GM04504 (cell line): ENCODE measurements at places on chromosomes 5 and 9.

DNA sequence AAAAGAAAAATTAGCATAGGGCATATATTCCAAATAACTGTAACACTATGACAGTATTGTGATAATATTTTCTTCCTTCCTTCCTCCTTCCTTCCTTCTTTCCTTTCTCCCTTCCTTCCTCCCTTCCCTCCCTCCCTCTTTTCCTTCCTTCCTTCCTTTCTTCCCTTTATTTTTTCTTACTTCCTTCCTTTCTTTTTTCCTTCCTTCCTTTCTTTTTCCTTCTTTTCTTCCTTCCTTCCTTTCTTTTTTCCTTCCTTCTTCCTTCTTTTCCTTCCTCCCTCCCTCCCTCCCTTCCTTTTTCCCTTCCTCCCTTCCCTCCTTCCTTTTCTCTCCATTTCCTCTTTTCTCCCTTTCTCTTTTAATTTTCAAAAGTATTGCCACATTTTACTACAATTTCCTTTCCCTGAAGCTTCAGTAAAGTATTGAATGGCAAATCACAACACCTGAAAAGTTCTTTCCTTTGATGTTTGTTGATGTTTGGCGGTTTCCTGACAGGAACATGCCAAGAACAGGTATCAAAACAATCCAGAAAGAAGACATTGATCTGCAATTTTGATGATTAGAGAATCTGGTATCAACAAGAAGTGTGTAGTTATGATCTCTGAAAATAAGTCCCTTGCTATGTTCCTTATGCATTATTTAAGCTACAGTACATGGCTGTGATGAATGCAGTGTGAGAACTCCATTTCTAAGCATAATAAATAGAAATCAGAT lies 253.1 kb upstream of the EDIL3 start:
- no peak for DNase-seq

DNA sequence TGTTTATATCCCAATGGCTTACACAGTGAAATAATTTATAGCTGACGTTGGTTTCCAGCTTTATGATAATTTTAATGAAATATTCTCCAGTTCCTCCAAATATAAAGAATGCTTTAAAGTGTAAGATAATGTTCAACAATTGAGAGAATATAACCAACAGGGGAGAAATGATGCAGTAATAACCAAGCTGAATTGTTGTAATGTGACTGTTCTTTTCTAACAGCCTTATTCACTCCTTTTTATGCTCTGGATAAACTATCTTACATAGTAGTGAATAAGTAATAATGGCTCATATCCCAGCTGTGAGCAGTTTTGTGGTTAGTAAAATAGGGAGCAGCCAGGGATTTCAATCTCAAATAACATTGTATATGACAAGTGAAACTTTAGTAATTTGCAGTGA lies 2348.7 kb upstream of the ACO1 start:
- no peak for DNase-seq

DNA sequence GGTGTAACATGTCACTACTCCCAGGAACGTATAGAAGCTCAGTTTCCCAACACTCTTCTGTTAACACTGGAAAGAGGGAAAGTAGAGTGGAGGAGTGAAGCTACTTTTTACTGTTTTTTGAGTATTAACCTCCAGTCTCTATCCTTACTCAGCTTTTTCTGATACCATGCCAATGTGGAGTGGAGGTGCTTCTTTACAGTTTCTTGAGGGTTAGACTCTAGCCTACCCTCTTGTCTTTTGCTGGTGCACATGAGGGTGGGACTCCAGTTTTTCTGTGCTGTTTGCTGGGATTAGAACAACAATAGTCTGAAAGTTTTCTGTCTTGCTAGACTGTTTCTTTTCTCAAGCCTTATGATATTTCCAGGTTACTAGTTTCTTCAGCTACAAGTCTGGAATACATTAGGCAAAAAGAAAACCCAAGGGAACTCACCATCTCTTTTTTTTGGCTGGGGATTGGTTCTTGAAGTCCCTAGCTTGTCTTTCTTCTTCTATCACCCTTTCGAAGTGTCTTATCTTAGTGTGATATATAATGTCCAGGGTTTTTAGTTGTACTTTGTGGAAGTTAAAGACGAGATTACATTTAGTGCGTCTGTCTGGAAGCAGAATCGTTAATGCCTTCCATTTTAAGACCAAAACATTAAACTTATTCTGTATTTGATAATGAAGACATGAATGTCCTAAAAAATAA lies 35.9 kb downstream of the PRR16 start:
- no peak for DNase-seq

- DNase-seq, result no peak
These were observed 521.0 kb upstream of the CHD1 start for GRCh38 chr5:99449786-99450185.

DNA sequence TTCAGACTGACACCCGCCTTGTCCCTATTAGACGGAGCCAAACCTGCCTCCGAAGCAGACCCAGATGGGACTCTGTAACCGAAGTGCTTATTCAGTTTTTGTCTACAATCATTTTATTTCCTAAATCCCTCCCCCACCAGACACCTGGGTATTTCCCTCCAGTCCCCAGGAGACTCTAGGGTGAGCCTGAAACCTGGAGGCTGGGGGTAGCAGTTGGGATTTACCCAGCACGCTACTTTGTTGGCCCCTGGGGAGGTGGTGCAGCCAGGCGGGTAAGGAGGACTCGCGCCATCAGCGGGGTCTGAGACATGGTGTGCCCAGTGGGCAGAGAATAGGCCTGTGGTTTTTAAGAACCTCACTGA lies 1.3 kb upstream of the LHX2 start:
- no peak for DNase-seq

- no peak for DNase-seq
These were observed 510.1 kb upstream of the ADAMTS16 start for GRCh38 chr5:4630031-4630430.

GRCh38 chr5:132180134-132180745 lies 47.4 kb downstream of the P4HA2 start:
- peak; percentile 35 for DNase-seq

- DNase-seq, result no peak
These were observed 86.8 kb downstream of the NRG2 start for GRCh38 chr5:139956342-139956741.

GRCh38 chr5:126707080-126707479 lies 69.9 kb upstream of the LMNB1 start:
- peak; percentile 5 for DNase-seq

DNA sequence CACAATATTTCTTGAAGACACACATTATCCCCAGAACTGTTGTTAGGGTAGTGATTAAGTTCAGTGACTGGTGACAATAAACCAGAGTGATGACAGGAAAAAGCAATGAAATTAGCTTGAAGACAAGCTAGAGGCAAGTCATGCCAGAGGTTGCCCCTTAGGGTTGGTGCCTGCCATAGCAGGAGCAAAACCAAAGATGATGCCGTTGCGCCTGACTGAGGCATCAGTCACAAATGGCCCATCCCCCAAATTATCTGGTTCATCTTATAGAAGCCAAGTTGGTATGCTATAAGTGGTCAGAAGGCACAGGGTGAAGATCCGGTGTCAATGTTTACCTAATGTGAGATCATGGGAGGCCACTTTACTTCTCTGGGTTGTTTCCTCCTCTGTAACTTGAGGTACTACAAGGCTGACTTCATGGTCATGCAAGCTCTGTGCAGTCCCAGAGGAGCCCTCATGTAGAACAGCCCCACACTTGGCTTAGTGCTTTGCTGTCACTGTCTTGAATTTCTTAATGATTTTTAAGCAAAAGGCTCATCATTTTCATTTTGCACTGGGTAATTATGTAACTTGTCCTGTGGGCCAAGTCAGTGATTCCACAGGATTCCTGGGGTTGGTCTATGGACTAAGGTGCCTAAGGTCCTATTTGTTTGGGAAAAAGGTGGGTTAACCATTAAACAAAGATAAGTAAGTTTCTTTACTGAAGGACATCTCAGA lies 211.3 kb downstream of the MAN2A1 start:
- DNase-seq, result no peak

GRCh38 chr9:72954431-72955125 lies 1.7 kb upstream of the ALDH1A1 start:
- peak; percentile 51 for DNase-seq

DNA sequence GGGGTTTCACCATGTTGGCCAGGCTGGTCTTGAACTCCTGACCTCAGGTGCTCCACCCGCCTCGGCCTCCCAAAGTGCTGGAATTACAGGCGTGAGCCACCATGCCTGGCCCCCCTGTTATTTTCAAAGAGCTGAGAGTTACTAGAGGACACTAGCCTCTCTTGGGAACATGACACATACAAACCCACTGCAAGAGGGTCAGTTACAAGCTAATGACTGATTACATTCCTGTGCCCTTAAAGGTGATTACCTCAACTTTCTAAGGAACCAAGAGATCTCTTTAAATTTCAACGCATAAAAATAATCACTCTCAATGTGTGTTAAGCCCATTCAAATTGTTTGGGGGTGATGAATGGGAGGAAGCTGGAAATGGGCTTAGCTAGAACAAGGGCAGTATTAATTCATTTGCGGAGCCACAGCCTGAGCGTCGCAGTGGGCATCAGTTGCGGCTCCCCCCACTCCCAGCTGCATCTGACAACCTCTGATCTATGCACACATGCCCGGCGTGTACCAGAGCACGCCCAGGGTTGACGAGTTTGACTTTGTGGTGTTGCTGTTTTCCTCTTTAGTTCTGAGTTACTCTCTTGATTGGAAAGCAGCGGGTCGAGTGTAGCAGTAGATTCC lies 146.9 kb downstream of the GOLPH3 start:
- DNase-seq, result no peak

- no peak for DNase-seq
These were observed 41.9 kb downstream of the TNFAIP8 start for GRCh38 chr5:119397518-119398380.

DNA sequence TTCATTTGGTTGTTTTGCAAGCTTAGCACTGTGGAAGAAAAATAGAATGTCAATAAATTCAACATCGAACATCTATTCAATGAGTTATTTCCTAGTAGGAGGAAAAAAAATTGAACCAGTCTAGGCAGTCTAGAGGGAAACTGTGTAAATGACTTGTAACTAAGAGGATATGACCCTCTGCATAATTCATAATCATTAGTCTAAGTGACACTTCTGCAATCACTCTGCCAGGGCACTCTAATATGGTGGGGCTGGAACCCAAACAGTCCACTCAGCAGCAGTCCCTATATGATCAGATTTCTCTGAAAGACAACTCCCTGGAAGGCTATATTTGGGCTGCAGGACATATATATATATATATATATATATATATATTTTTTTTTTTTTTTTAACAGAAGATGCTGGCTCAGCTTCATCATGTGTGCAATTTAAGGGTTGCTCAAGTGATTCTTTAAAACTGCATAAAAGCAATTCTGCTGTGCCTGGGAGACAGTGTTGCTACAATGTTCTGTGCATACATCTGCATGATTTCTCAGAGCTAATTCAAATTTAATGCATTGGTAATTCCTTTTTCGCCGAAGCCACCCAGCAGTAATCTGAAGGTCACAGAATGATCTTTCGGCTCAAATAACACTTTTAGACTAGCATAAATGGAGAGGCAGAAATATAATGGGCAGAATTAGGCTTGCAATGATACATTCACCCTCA lies 482.1 kb upstream of the ZNF608 start:
- DNase-seq, result no peak

DNA sequence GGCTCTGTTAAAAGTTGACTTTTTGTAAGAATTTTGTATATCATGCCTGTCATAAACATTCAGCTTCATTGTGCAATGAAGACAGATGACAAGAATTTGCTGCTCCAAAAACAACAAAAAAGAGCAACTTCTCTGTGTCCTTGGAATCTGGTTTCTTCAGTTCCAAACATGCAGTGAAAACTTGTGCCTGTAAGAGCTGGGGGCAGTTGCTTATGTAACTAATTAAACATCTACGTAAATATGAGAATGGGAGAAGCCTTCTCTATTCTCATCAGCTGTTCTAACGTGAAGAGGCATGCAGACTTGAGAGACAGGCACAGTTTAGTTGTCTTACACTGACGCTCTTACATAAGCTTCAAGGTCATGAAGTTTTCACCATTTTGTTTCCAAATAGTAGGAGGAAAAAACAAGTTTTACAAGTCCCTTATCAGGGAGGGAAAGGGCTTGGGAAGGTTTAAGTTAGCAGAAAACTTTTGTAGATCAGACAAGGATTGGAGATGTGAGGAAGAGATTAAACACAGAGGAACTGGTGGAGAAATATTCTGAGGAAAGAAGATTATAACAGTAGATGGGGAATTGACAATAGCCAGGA lies 170.4 kb downstream of the RFK start:
- DNase-seq, result no peak

DNA sequence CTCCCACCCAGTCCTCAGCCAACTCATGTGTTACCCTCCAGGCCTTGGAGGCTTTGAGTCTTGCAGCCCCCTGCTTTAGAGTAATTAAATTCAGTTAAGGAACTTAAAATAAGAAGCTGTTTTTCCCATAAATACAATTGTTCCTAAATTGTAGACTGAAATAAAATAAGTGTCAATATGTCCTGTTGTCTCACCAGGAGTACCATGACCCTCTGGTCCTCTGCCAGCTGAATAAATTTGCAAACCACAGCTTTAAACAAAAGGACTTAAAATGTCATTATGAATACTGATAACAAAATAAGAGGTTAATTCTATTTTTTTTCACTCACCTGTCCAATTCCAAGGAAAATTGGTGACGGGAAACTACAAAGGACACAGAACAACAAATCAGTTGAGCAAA lies 15.6 kb downstream of the SLC35D2 start:
- DNase-seq, result no peak

GRCh38 chr5:7888901-7889300 lies 20.0 kb downstream of the MTRR start:
- DNase-seq, result no peak

GRCh38 chr5:60651872-60652620 lies 47.9 kb downstream of the DEPDC1B start:
- peak; percentile 75 for DNase-seq

DNA sequence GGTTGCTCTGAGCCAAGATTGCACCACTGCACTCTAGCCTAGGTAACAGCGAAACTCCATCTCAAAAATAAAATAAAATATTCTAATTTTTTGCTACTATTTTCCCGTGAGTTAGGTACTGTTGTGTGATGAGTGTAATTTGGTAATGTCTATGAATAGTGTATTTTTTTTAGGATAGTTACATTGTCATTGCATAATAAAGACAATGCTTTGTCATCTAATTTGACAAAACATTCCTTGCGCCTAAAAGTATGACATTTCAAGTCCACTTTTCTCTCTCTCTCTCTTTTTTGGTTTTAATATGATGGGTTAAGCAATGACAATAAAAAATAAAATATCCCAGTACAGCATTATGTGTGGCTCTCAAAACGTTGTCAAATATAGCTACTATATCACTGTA lies 29.3 kb downstream of the UBE2R2 start:
- no peak for DNase-seq

GRCh38 chr5:61534481-61535267 lies 202.6 kb downstream of the ZSWIM6 start:
- DNase-seq, result no peak
